ENCODE measurements at places on chromosomes 2 and 18. TPM values are rescaled to one million over a fixed set of nuclear protein-coding genes. Genes with fewer than 3 reads are reported as not detected.
A peak's percentile ranks its signal among the peaks of the same experiment; 100 is the strongest.

- no peak for DNase-seq
These were observed 3.7 kb upstream of the ADI1 start for GRCh38 chr2:3522961-3523421.

DNA sequence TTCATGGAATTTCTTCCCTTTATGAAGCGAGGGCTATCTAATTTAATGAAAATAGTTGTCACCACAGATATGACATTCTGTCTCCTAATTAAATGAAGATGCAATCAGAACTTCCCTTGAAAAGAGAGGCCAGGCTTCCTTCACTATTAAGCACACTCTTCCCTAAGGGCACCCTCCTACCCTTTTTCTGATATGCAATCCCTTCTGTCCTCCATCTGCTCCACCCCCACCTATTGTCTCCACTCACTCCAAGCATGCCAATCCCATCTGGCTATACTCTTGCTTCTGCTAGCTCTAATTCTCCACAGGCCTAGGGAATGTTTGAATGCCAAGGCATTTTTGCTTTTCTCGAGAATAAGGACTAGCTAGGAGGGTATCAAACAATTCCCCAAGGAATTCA, 818.4 kb upstream of the FSHR start:
- no peak for DNase-seq

DNA sequence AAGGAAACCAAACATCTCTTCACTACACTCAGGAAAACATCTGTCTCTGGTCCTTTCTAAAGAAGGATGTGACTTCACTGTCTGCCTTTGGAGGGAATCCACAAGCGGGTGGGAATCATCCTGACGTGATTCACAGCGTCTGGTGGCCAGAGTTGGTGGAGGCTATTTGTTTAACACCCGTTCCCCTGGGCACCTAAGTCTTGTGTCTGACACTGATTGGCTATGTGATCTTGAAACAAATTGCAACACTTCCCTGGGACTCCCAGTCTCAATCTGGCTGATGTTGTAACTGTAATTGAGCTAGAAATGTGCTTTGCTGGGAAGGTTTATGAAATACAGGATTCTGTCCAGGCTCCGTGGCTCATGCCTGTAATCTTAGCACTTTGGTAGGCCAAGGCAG, 28.8 kb upstream of the SIX3 start:
- no peak for DNase-seq

DNA sequence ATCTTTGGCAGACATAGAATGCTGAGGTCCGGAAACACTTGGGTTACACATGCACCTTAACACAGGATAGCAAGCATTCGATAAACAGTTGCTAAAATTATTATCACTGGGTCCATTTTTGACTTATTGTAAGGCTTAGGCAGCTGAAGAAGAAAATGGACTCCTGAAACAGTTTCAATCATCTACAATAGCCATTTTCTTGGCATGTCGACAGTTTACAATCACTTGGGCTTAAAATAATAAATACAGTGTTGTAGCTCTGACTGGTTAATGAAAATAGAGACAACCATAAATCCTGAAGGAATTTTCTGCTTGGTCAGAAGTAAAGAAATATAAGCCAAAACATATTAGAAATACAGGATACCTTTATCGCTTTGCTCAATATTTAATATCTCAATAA, 169.2 kb downstream of the XIRP2 start:
- DNase-seq = no peak

DNA sequence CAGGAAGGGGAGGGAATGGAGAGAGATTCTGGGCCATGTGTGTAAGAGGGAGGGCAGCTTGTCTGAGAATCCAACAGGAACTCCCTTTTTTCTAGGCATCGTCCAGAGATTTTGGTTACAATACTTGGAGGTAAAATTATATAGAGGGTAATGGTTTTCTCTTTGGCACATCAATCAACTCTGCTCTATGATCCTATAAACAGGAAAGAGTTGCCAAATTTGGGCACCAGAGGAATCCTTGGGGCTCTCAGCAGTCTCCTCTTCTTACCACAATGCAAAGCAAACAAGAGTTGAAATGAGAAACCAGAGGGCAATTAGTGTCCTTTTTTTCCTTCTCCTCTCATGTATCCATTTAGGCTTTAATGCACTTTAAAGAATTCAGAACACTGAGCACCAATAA, 243.4 kb downstream of the SLC8A1 start:
- DNase-seq = no peak

DNA sequence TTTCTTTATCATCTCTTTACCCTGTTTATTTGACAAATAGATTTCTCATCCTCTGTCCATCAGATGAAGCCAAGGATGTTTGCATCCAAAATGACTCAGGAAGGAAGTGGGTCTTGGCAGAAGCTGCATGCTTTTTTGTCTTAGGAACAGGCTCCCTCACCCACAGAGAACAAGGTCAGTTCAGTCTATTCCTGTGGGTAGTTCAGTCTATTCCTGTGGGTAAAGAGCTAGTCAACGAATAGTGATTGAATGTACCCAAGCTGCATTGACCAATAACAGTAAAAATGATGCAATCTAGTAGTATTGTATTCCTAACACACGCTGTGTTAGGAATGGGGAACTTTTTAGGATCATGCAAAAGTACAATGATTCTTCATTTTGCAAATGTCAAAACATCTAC, 290.8 kb upstream of the TANK start:
- DNase-seq = no peak

- DNase-seq = no peak
These were observed 79.0 kb upstream of the TAF1B start for GRCh38 chr2:9764153-9764778.

- no peak for DNase-seq
These were observed 103.0 kb downstream of the FAM210A start for GRCh38 chr18:13623348-13623747.

- no peak for DNase-seq
These were observed 43.7 kb downstream of the ARL4C start for GRCh38 chr2:234453216-234453615.

- no peak for DNase-seq
These were observed 272.4 kb downstream of the FIGN start for GRCh38 chr2:163463411-163463810.

DNA sequence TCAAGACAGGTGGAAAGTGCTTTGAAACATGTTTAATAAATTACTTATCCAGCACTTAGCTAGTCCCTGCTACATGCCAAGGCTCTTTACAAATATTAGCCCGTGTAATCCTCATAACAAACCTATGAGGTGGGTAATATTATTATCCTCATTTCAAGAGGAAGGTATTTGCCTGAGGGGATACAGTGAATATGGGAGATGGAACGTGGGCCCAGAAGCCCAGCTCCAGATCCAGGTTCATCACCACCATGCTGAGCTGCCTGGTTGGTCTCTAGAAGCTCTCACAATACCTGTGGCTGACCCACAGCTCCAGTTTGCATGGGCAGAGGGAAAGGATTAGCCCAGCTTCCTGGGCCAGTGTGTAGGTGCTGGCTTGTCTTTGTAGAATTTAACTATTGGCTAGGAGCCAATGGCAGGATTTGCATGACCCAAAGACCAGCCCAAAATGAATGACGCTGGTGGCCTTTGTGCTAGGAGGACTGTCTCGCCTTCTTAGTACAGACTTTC, 61.6 kb upstream of the ATP8B1 start:
- DNase-seq = no peak

DNA sequence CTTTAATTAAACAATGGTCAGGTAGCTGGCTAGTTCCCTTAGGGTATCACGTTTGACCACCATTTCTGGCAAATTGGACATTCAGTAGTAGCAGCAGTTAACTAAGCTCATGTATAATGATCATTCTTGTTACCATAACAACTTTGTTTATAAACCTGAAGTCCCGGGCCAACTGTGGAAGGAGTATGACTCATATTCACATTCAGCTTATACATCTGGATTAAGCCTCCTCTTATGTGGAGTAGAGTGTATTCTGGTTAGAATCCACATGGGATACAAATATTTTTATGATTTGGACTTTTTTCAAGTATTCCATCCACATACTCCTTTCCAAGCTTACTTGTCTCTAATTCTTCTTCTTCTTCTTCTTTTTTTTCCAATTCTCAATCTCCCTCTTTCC, 70.3 kb upstream of the ZSWIM2 start:
- peak; percentile 14 for DNase-seq

DNA sequence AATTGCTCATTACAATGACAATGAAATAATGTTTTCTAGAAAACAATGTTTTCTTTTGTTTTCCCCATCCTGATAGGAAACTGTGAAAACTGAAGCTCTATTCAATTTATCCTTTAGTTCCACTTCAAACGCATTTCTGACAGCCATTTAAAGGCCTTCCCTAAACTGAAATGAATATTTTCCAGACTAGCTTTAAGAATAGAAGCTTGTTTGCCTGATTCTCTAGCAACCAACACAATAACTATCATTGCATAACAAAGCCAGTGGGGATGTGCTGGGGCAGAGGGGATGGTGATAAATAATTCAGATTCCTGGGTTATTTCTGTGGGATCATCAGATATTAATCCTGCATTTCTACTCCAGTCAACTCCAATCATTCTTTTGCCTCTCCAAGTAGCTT, 427.1 kb downstream of the RND3 start:
- DNase-seq = no peak

GRCh38 chr2:1856475-1856874, 112.2 kb upstream of the PXDN start:
- DNase-seq = no peak

DNA sequence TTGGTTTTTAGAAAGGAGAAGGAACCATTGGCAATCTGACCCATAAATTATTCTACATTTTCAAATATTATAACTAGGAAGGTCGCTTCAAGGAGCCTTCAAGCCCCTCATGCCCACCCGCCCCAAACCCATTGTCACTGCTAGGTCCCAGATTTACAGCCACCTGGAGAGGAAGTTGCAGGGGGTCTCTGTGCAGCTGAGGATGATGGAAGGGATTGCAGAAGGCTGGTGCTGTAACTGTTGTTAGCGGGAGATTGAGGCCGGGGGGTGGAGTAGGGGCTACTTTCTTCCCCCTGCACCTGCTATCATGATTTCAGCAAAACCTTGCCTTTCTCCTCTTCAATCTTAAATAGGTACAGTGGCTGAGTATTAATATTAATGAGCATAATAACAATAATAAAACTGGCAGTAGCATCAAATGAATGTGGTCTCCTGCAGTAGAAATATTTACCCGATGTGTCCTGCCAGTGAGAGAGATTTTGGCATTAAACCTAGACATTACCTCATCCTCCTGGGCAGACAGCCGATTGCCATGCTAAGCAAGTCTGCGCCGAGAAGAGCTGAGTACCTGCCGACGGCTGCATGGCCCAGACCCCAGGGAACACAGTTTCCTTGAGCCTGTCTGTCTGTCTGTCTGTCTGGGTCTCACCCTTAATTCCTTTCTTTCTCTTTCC, 225.4 kb downstream of the FAM210A start:
- DNase-seq = peak; percentile 63

DNA sequence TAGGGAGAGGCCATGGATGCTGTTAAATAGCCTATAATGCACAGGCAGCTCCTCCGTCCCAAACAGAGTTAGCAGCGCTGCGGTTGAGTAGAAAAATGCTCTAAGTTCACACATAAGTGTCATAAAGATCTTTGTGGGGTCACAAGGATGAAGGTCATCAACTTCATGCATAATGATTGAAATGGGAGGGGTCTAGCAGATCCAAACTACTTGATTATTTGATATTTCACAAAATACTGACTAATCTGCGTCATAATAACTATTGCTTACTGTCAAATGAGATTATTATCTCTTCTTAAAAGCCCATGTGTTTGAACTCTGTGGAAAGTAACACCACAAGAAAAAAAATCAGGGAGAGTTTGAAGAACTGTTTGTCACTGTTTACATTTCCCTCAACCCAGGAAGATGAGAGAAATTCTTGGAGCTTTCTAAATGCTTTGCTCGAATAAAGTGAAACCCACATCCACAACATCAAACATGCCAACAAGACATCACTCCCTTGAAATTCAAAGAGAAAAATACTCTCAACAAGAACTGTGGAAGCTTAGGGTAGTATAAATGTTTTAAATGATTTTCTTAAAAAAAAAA, 50.5 kb upstream of the CREB1 start:
- no peak for DNase-seq

DNA sequence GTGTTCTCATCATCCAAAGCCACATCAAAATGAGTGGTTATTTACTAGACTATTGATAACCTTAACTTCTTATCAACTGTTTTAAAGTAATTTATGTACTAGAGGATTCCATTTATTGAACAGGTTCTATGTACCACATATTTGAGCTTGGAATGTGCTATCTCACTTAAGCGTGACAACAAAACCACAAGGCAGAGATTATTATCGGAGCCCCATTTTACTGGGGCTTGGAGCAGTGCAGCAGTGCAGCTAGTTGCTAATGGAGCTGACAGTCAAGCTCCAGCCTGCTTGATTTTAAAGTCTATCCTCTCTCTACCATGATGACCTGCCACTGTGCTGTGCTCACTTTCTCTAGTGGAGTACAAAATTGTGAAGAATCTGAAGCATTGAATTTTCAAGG, 24.6 kb downstream of the GCG start:
- no peak for DNase-seq

DNA sequence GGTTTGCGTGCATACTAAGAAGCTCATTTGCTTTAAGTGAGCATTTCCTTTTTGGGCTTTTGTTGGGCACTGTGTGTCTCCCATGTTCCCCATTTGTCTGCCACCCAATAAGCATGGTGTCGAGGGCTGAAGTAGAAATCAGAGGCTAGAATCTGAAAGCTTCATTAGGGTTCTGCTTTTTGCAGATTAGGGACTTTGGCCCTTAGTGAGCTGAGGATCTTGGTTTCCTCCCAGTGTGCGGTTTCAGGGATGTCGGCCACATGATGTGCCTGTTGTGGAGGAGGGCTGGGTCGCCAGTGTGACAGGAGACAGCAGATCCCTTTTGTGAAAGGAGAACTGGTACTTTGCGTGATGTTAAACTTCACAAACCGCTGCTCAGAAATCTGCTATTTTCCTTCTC, 41.1 kb downstream of the PLEKHB2 start:
- no peak for DNase-seq

- DNase-seq = no peak
These were observed 9.2 kb upstream of the CD28 start for GRCh38 chr2:203697190-203697589.

- no peak for DNase-seq
These were observed 44.7 kb downstream of the PIK3C3 start for GRCh38 chr18:41999751-42000150.

DNA sequence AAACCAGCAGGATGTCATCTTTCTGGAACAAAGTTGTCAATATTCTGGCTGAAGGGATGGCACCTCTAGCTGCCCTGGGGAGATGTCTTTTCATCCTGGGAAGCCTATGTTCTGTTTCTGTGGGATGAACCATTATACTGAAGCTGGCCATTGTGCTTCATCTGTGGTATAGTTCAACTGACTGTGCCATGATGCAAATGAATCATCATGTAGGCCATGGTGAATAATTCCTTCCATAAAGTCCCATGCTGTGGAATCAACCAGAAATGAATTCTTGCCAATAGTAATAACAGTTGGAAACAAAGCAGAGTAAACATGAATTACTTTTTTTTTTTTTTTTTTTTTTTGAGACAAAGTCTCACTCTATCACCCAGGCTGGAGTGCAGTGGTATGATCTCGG, 64.1 kb upstream of the CNGA3 start:
- no peak for DNase-seq

- no peak for DNase-seq
These were observed 166.7 kb downstream of the ST6GAL2 start for GRCh38 chr2:106719222-106719621.

PRADC1 gene
- 15.0 TPM for polyA plus RNA-seq

ALPP gene
- not detected for polyA plus RNA-seq

ANKRD39 gene
- 10.2 TPM for polyA plus RNA-seq

CHST10 gene
- polyA plus RNA-seq = 28.2 TPM

CASP8 gene
- 23.3 TPM for polyA plus RNA-seq

ASB3 gene
- 33.7 TPM for polyA plus RNA-seq

MATN3 gene
- polyA plus RNA-seq = 9.1 TPM

SERPINB3 gene
- polyA plus RNA-seq = not detected

ANKRD30B gene
- 0.06 TPM for polyA plus RNA-seq

NCKAP5 gene
- polyA plus RNA-seq = 15.9 TPM

ASB18 gene
- polyA plus RNA-seq = 0.06 TPM

All from right lung (tissue), 10 donors.